Mucosa of gallbladder (tissue), 1 donor: ENCODE measurements at places on chromosomes 6 and 20. TPM values are rescaled to one million over a fixed set of nuclear protein-coding genes. Genes with fewer than 3 reads are reported as not detected.
A peak's percentile ranks its signal among the peaks of the same experiment; 100 is the strongest.

DNA sequence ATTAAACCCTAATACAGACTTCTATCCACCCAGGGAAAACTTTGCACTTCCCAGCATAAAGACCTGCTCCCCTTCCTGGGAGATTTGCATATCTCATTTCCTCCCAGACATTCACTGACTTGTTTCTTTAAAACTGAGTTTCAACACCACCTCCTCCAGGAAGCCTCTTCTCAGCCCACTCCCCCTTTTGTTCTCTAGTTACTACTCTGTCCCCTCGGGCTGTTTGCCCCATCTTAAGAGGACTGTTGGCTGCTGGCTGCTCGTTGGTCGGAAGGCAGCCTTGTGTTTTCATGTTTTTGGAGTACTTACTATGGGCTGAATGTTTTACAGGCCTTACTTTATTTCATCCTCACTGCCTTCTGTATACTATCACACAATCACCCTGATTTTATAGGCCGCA is 6.6 kb downstream of the ARHGAP40 start:
- no peak for DNase-seq

Gene SDC4
- total RNA-seq: 118 TPM

DNA sequence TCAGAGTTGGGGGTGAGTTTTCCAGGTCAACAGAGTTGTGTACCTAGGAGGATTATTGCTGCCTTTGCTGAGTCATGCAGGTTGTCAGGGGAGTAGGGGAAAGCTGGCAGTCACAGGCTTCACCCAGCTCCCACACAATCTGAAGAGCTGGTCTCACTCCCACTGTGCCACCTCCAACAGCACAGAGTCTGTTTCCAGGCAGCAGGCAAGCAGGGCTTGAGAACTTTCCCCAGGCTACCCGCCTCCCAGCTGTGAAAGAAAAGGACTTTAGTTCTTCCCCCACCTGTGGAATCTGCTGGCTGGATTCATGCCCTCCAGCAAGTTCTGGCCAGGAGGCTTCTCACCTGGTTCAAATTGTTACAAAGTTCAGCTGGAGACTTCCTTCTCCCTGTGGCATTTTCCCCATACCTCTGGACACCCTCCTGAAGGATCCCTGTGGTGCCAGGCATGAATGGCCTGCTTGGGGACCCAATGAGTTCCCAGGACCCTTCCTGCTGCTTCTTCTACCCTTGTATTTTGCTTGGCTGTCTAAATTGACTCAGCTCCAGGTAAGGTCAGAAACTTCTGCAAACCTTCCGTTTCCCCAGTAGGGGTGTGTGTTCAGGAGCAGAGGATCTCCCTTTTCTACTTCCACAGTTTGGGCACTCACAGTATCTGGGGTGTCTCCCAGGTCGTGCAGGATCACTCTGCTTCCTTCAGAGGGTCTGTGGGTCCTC is 378.1 kb upstream of the MAN1A1 start:
- peak; percentile 13 for DNase-seq

DNA sequence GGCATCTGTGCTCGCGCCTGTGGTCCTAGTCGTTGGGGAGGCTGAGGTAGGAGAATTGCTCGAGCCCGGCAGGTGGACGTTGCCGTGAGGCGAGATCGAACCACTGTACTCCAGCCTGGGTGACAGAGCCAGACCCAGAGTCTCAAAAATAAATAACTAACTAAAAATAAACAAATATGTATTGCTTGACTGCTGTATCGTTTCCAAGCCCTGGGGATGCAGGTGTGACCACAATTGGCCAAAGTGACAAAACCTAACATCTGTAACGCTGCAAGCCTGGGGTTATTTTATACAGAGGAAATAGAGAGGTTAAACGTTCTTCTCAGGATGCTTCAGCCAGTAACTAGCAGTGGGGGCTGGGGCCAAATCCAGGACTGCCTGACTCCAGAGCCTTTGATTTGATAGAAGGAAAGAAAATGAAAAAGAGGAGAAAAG is 1.9 kb upstream of the SRSF3 start:
- no peak for DNase-seq

Gene TNFRSF6B
- 3.2 TPM for total RNA-seq

DNA sequence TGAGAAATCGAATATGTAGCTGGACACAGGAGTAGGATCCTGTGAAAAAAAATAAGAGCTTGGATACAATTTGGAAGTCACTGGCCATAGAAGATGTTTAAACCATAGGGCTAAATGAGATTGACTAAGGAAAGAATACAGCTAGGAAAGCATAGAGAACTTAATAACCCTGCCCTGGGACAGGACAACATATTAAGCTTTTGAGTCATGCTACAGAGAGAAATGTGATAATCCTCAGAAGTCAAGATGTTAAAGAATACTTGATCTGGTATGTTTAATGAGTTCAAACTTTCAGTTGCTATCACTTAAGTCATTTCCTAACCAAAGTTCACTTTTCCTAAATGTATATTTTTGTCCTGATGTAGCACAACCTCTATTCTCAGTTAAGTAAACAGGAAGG is 154.6 kb upstream of the TSHZ2 start:
- no peak for DNase-seq
